CD4-positive, CD25-positive, alpha-beta regulatory T cell (primary cell): ENCODE measurements at places on chromosomes 3 and 15. TPM values are rescaled to one million over a fixed set of nuclear protein-coding genes. Genes with fewer than 3 reads are reported as not detected.

DNA sequence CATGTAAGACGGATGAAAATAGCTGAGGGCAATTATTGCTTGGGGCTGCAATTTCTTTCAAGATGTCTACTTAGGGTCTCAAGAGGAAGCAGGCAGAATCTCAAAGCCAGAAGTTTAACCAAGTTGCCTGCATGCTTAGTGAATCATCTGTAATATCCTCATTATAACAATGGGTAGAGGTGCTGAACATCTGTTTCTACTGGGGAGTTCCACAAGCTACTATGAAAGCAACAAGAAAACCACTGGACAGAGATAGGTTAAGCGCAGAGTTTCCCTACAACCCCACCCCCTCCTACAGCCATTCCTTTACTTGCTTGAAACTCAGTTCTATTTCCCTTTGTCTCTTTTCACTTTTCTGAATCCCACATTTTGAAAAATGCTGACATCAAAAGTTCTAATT lies 759.4 kb upstream of the GBE1 start:
- H3K36me3 ChIP-seq, result no peaks in the 10 kb centered on the region
- H3K4me1 ChIP-seq, result no peaks in the 10 kb centered on the region
- no peak for DNase-seq
- H3K27ac ChIP-seq, result no peak overlapping the region
- no peak overlapping the region for H3K4me3 ChIP-seq

DNA sequence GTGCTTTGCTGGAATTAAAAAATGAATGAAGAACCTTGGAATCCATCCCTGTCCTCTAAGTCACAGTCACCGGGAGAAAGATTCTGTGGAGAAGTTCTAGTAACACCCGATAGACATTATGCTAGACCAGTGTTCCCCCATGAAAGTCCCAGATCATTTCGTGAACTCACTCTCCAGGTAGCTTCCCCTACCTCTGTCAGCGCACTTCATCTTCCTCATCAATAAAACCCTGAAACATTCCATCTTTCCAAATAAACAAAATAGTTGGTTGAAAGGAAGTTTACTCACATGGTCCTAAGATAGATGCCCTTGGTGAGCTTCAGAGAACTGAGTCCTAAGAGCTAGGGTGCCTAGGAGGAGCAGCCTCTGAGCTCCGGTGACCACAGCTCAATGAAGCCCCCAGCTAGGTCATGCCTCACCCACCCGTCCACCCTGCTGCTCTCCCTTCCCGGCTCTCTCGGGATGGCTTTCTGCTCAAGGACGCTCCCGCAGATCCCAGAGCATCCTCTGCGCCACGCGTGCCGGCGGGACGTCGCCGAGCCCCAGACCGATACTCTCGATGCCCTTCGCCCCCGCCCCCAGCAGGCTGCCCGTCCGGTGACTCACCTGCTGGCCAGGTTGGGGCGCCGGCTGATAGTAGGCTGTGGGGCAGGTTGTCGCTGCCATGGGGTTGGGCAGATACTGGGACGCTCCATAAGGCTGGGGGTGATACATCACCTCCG lies 776 bp downstream of the VGLL3 start:
- H3K36me3 ChIP-seq, result no peaks in the 10 kb centered on the region
- H3K4me3 ChIP-seq, result no peak overlapping the region
- H3K27ac ChIP-seq, result no peak overlapping the region
- H3K27me3 ChIP-seq, result peaks cover 4% of the 10 kb centered on the region

- DNase-seq, result no peak
- H3K4me3 ChIP-seq, result no peak overlapping the region
- H3K4me1 ChIP-seq, result no peaks in the 10 kb centered on the region
- no peak overlapping the region for H3K27ac ChIP-seq
- H3K27me3 ChIP-seq, result no peaks in the 10 kb centered on the region
Observed at GRCh38 chr3:73319179-73319769, 257.8 kb downstream of the EBLN2 start.

GRCh38 chr15:49817100-49817499 lies 196.3 kb downstream of the DTWD1 start:
- no peak overlapping the region for H3K4me3 ChIP-seq
- H3K27ac ChIP-seq, result no peak overlapping the region
- no peaks in the 10 kb centered on the region for H3K27me3 ChIP-seq
- no peaks in the 10 kb centered on the region for H3K4me1 ChIP-seq

GRCh38 chr15:80659375-80659774 lies 35.7 kb upstream of the ABHD17C start:
- no peaks in the 10 kb centered on the region for H3K4me1 ChIP-seq
- H3K4me3 ChIP-seq, result no peak overlapping the region
- H3K27me3 ChIP-seq, result peaks cover 2% of the 10 kb centered on the region
- no peak for DNase-seq
- no peak overlapping the region for H3K27ac ChIP-seq

DNA sequence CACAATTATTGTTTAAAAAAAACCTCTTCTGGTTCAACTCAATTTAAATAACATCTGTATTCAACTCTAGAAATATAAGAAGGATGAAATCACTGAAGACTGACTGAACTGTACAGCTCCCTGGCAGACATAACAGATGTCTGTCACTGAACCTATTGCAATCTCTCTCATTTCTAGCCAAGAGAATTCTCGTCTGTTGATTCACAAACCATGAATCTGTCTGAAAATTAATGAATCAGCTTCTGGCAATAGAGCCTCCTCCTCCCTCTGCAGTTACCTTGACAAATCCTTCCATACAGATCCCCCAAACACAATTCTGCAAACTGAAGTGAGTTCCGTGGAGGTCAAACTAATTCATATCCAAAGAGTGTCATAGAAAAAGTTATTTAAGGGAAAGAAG lies 561.4 kb downstream of the PYDC2 start:
- H3K36me3 ChIP-seq, result no peaks in the 10 kb centered on the region
- no peak overlapping the region for H3K27ac ChIP-seq
- H3K27me3 ChIP-seq, result no peaks in the 10 kb centered on the region
- no peaks in the 10 kb centered on the region for H3K4me1 ChIP-seq
- no peak overlapping the region for H3K4me3 ChIP-seq
- no peak for DNase-seq

- H3K4me1 ChIP-seq, result peaks cover 17% of the 10 kb centered on the region
- no peaks in the 10 kb centered on the region for H3K27me3 ChIP-seq
- no peak for DNase-seq
- H3K27ac ChIP-seq, result no peak overlapping the region
- H3K4me3 ChIP-seq, result no peak overlapping the region
- peaks cover 71% of the 10 kb centered on the region for H3K36me3 ChIP-seq
Observed at GRCh38 chr3:52213005-52213404, 12.4 kb downstream of the TLR9 start.

- H3K4me3 ChIP-seq, result peak overlapping the region; percentile 55
- H3K27me3 ChIP-seq, result peaks cover 2% of the 10 kb centered on the region
- no peaks in the 10 kb centered on the region for H3K36me3 ChIP-seq
- peaks cover 10% of the 10 kb centered on the region for H3K4me1 ChIP-seq
- DNase-seq, result no peak
- H3K27ac ChIP-seq, result no peak overlapping the region
Observed at GRCh38 chr15:33194237-33194636, 277 bp downstream of the FMN1 start.

- H3K36me3 ChIP-seq, result no peaks in the 10 kb centered on the region
- no peaks in the 10 kb centered on the region for H3K27me3 ChIP-seq
- no peak for DNase-seq
Observed at GRCh38 chr3:77362936-77363335, 323.0 kb downstream of the ROBO2 start.

DNA sequence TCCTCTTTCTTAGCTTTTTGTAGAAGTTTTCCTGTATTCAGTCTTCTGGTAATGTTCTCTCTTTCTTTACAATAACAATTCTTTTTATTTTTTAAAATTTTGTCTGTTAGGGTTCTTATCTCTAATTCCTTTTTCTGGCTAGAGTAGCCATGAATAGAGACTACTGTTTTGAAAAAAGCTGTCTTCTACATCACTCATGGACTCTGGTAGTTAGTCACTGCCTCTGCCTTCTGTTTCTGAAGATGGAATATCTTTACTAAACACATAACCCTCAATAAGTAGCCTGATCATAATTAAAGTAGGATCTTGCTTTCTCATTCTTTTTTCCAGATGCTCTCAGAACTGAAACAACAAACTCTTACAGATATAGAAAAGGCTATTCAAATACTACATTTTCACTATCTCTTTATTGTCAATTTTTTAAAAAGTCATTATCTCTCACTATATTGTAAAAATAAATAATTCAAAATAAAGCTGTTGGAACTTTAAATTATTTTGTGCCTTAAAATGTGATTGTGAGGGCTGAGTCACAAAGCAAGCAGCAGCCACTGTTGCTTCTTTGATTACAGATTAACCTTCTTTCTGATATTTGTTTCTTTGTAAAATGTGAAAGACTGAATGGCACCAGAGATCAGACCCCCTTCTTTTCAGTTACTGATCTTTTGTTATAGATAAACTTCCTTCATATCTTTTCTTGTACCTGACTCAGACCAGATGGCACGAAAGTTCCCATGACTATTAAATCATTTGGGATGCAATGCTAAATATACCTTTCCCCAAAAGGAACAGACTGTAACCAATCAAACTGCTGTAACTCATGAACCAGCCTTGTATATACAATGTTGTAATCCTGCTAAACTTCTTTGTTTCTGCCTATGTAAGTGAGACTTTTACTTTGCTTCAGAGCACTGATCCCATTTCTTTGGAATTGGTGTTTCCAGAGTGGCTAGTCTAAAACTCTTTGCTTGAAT lies 1159.5 kb downstream of the IGSF11 start:
- H3K27me3 ChIP-seq, result no peaks in the 10 kb centered on the region
- H3K4me1 ChIP-seq, result no peaks in the 10 kb centered on the region
- no peak for DNase-seq
- no peak overlapping the region for H3K27ac ChIP-seq
- H3K36me3 ChIP-seq, result no peaks in the 10 kb centered on the region
- no peak overlapping the region for H3K4me3 ChIP-seq

DNA sequence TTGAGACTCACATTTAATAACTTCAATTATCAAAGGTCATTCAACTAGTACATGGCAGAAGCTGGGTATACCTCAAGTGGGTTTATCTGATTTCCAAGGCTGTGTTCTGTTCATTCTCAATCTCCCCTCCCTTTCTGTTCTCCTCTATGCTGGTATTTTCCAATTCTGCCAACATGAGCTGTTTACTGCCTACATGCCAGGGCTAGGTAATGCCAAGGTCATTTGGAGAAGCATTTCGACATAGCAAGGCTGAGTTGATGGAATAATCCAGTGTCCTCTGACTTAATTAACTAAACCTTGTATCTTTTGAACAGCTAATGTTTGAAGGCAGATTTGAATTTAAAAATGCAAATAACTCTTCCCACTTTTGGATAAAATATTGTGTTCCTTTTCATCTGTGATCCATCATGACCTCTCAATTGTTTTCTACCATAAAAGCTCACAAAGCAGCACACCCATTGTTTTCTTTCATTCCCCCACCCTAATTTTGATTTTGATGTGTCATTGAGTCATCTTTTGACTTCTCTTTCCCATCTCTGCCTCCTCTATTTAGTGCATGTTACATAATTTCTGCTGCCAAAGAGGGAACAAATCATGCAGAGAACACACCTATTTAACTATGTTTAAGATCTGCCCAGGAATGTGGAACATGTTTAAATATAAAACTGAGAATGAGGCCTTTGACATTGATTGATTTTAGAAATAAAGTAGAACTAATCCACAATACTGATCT lies 308.8 kb upstream of the NR2E3 start:
- H3K4me3 ChIP-seq, result no peak overlapping the region
- H3K27ac ChIP-seq, result no peak overlapping the region
- no peaks in the 10 kb centered on the region for H3K4me1 ChIP-seq

DNA sequence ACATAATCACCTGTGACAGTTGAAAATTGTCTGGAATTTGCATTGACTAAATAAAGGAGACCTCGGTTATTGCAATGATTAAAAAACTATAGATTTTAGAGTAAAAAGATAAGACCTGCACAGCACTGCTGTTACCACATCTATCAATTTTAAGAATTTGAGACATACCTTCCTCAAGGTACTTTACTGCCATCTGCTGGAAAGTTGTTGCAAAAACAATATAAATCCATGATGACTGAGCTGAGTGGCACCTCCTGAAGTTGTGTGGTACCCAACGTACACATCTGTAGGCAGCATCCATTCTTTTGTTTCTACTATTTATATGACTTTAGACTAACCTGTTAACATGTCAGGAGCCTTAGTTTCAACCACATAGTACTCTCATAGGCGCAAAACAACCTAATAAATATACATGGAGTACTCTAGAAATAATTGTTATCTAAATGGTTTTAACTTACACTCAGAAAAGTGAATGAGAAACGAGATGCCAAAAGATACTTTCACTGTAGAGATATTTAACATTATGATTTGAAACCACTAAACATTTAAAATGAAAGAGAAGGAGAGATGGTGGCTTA lies 106.7 kb downstream of the GHSR start:
- H3K27me3 ChIP-seq, result no peaks in the 10 kb centered on the region
- H3K27ac ChIP-seq, result no peak overlapping the region
- peaks cover 13% of the 10 kb centered on the region for H3K36me3 ChIP-seq
- H3K4me1 ChIP-seq, result no peaks in the 10 kb centered on the region
- H3K4me3 ChIP-seq, result no peak overlapping the region
- DNase-seq, result peak; percentile 68

DNA sequence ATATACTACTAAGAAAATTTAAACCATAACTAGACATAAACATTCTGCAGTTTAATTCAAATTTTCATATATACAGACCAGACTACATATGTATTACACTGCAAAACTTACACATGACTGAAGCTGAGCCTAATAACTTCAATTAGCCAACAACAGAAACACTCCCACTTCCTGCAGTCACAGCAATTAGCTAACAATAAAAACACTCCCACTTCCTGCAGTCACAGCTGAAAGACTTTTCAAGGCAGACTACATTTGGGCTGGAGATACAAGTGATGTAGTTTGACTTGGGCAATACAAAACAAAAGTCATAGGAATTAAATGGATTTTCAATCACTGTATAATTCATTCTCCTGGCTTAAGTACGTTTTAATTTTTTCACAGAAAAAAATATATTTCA lies 10.3 kb downstream of the TM2D3 start:
- peaks cover 18% of the 10 kb centered on the region for H3K4me1 ChIP-seq
- H3K27ac ChIP-seq, result peak overlapping the region; percentile 82
- H3K4me3 ChIP-seq, result peak overlapping the region; percentile 53
- DNase-seq, result peak; percentile 80
- H3K36me3 ChIP-seq, result peaks cover 59% of the 10 kb centered on the region
- no peaks in the 10 kb centered on the region for H3K27me3 ChIP-seq

The BSN gene
- 0.12 TPM for total RNA-seq

The TRIM59 gene
- total RNA-seq, result 34.0 TPM

The KIF23 gene
- total RNA-seq, result 3.8 TPM

The TMEM43 gene
- 50.2 TPM for total RNA-seq

The MYRIP gene
- not detected for total RNA-seq

The ACVR2B gene
- total RNA-seq, result 12.7 TPM

The RUBCN gene
- total RNA-seq, result 58.5 TPM

The LOXL1 gene
- 7.3 TPM for total RNA-seq

The FBXW12 gene
- total RNA-seq, result not detected

The PAQR9 gene
- total RNA-seq, result not detected

The MNS1 gene
- not detected for total RNA-seq

The COL8A1 gene
- not detected for total RNA-seq

The ABTB1 gene
- total RNA-seq, result 130 TPM

The EIF2A gene
- 94.4 TPM for total RNA-seq

The TEX55 gene
- total RNA-seq, result not detected

The BFSP2 gene
- 6.6 TPM for total RNA-seq

The DAG1 gene
- 15.7 TPM for total RNA-seq
